ENCODE measurements at places on chromosomes 11 and 22.
A peak's percentile ranks its signal among the peaks of the same experiment; 100 is the strongest.

DNA sequence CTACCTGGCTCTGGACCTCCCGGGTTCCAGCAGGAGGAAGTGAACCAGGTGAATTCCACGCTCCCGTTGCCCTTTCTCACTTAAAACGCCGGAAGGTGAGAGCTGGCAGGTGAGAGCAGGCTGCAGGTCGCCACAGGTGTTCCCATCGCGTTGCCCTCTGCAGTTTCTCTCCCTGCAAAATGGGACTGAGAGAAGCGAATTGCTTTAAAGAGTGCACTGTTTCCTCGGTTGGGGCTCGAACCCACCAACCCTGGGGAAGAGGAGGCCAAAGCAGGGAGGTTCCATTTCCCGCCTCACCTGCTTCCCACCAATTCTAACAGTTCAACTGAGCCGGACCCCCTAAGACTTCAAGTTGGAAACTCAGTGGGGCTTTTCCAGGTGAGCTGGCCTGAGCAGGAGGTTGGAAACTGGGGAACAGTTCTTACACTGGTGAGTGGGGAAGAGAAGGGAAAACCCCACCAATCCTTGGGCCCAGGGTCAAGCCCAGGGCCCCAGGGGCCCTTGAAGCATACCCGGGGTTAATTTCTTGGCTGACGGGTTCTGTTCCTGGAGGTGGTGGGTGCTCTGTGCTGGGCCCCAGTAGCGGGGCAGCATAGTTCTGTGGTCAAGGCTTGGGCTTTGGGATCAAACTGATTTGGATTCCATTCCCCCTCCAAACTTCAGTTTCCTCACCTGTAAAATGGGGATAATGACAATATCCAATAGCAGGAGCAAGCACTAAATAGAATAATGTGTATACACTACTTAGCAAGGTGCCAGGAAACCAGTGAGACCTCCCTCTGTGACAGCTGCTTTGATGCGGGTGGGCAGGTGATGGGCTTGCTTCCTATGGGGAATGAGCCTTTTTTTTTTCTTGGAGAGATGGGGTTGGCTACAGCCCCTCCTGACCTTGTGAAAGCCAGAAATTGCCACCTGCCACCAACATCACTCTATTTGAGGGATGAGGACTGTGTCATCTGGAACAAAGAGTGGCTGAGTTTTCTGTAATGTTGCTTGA, 788 bp downstream of the CD82 start:
- no peak for DNase-seq

DNA sequence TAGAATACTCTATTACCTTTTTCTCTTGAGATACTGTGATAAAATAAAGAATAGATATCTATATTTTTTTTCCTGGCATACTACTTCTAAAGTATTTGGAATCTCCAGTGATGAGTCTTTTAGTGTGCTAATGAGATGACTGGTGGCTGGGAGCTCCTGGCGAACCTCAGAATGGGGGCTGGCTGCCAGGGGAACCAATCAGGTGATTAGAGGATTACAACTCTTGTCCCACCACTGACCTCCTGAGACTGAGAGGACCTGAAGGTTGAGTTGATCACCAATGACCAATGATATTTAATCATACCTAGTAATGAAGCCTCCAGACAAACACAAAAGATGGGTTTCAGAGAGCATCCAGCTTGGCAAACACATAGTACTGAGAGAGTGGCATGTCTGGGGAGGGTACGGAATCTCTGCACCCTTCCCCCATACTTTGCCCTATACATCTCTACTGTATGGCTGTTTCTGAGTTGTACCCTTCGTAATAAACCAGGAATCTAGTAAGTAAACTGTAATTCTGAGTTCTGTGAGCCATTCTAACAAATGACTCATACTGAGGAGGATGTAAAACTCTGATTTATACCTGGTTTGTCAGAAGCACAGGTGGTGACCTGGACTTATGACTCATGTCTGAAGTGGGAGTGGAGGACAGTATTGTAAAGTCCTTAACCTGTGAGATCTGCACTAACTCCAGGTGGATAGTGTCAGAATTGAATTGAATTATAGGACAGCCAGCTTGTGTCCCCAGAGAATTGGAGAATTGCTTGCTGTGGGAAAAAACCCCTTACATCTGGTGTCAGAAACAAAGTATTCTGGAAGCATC, 325.3 kb upstream of the LRRC4C start:
- no peak for DNase-seq

- no peak for DNase-seq
Measured at GRCh38 chr22:31295831-31296657, 3.8 kb upstream of the PIK3IP1 start.

- DNase-seq = no peak
Measured at GRCh38 chr11:87351676-87352075, 313.9 kb downstream of the TMEM135 start.

DNA sequence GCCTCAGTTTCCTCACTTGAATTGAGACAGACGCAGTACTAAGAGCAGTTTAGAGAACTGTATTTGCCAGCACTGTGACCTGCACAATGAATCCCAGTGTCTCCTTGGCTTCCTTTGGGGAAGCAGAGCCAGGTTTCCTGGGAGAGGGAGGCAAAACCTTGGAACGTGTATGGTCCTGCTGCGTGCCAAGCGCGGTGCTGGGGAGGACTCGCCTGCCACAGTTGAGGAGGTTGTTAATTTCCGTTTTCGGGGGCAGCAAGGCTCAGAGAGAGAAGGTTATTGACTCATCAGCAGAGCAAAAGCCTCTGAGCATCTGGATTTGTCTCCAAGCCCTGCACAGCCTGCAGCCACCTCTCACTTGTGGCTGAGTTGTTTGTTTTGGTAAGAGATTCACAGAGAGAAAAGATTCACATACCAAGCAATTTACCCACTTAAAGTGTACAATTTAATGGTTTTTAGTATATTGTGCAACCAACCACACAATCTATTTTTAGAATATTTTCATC, 10.8 kb downstream of the SYT12 start:
- peak; percentile 78 for DNase-seq

GRCh38 chr11:82404981-82405380, 328.7 kb downstream of the FAM181B start:
- DNase-seq = no peak

DNA sequence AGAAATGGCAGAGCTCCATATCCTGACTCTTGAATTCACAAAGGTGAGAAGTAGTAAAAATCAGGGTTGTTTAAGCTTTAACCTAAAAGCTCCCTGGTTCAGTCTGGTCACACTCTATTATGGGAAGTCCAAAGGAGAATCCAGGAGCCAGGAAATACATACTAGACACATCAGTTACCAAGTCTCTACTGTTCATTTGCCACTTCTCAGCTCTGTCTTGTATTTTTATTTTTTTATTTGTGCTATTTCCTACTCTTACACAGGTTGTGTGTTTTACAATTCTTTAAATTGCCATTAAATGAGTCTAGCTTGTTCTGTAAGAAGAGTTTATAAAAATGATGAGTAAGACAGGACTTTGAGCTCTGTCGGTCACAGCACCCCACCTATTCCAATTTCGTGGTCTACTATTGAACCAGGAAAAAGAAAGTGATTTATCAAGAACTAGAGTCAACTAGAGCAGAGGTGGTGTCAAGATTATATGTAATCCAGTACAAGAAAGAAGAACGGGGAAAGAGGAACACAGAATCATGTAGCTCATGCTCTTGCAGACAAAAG, 9.7 kb downstream of the MS4A12 start:
- no peak for DNase-seq

- no peak for DNase-seq
Measured at GRCh38 chr11:93348930-93349329, 18.4 kb downstream of the DEUP1 start.

DNA sequence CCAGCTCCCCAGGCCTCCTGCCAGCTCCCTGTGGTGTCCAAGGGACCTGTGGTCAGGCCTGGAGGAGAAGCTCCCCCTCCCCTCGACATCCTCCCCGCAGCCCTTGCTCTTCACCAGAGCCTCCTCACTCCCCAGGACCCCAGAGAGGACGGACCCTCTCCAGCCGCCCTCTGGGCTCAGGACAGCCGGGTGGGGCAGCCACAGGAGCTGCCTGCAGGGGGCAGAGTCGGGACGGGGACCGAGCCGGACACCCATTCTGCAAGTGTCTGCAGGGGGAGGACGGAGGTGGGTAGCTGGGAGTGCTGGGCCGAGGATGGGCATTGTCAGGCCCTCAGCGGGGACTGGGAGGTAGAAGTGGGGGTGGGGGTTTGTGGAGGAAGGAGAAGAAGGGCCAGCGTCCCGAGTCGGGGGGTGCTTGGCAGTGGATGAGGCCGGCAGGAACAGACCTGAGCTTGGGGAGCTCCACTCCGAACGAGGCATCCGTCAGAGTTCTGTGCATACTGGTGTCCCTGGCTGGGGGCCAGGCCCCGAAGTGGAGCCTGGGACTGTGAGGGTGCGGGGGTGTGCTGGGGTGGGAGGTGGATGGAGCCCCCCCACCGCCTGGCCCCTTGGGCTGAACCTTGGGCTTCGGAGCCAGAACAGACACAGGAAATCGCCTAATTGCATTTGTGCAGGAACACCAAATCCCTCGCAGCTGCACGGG, 15.2 kb downstream of the PRR33 start:
- peak; percentile 46 for DNase-seq

- DNase-seq = no peak
Measured at GRCh38 chr22:50476868-50477267, 2.0 kb upstream of the SBF1 start.

DNA sequence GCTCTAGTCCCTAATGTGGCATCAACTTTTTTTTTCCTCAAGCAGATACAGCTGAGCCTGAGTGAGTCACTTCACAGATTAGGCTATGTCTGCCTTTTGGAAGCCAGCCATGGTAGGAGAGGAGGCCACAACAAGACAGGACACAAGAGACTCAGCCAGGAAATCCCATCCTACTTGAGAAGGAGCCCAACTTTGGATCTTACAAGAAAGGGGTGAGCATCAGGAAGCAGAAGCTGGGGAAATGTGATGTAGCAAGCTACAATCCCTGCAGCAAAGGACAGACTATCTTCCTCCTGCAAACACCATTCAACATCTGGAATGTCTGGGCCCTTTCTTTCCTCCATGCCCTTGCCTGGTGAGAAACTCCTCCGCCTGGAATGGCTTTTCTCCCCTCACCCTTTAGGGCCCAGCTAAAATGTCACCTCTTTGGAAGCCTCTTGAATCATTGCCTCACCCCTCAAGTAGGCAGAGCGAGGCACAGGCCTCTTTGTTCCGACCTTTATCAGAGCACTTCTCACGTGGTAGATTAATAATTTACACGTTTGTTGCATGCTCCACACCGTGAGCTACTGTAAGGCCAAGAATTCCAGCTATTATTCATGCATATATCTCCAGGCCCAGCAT, 156.4 kb upstream of the PITPNB start:
- no peak for DNase-seq

DNA sequence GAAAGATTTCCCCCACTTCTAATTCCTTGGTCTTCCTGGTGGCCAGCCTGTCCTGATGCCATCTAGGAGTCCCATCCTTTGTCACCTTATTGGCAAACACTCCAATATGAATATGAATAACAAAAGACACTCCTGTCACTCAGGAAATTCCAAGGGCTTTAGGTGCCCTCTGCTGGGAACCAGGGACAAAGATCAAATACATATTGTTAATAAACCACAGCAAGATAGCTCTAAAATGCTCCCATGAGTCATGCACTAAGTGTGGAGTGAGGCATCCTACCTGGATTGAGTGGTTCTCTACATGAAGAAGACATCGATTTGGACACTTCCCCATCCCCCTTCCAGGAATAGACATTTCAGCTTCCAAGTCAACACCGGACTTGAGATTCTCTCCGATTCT, 823.6 kb downstream of the TBC1D22A start:
- DNase-seq = no peak

DNA sequence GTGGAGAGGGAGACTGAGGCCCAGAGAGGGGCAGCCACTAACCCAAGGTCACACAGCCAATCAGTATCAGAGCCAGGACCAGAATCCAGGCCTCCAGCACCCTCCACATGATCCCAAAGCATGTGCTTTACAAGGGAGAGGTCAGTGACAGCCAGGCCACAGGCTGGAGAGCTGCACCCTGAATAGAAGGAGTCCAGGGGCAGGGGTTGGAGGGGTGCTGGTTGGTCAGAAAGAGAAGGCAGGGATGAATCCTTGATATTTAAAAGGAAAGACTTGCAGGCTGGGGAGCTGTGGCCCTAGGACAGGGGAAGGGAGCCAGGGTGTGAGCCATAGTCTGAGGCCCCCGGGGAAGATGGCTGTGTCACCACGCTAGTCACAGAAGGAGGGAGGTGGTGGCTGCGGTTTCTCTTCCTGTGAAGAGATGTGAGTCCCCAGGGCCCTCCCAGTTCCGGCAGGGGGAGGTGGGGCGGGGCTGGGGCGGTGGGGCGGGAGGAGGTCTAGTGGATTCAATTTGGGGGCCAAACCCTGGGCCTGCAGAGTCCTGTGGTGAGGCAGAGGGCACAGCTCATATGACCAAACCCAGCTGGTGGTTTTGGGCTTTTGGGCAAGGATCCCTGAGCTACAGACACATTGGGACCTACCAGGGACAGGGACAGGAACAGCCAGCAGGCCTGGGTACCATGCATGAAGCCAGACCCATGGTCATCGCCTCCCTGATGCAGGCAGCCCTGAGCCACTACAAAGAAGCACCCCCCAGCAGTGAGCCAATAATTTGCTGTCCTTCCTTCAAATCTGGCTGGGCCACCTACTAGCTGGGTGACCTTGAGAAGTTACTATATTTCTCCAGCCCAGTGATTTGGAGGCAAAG, 14.0 kb downstream of the RAC2 start:
- no peak for DNase-seq

DNA sequence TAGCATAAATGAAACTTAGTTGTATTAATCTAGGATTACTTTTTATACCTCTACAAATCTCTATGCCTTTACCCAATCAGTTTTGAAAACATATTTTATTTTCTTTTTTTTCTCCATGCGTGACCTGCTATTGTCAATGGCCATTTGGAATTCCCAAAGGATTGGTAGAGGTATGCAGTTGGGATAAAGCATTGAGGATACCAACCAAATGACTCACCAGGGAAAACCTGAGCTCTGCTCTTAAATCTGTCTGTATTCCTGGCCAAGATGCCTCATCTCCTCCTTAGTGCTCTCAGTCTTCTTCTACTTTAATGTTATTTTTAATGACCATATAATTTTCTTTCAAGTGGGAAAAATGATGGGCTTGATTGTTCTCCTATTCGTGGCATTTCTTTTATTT, 61.9 kb downstream of the EHF start:
- no peak for DNase-seq

DNA sequence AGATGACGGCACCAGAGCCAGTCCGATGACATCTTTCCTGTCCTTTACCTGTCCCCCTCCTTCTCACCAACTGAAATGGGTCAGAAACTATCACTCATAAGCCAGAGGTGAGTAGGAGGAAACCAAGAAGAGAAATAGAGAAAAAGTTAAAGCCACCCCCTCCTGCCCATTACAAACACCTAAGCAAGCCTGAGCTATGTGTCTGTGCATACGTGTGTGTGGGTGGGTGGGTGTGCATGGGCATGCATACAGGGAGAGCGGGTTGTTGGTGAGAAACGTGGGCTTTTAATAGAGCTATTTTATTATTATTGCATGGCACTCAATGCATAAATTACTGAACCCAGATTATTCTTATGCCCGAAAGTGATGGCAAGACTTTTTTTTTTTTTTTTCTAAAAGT, 2.6 kb downstream of the PATE4 start:
- DNase-seq = no peak

Measured in smooth muscle cell of the brain vasculature (primary cell).